Frontal cortex (tissue), 4 donors: ENCODE measurements at places on chromosomes 5 and 9. TPM values are rescaled to one million over a fixed set of nuclear protein-coding genes. Genes with fewer than 3 reads are reported as not detected.

DNA sequence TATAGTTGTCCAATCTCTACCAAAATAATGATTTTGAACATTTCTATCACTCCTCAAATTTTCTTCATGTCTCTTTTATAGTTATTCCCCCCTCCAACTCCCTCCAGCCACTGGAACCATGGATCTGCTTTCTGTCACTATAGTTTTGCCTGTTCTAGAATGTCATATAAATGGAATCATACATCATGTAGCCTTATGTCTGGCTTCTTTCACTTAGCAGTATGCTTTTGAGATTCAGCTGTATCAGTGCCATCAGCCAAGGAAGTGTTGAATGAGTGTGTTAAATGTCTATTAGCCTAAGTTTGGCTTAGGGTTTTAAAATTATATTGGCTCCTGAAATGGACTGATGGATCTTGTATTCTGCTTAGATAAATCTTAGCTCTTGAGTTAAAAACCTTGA, 36.0 kb downstream of the UBE2D2 start:
- DNase-seq, result no peak

TLX3 gene
- total RNA-seq, result not detected

IER5L gene
- total RNA-seq, result 33.8 TPM

SOHLH1 gene
- not detected for total RNA-seq

DNA sequence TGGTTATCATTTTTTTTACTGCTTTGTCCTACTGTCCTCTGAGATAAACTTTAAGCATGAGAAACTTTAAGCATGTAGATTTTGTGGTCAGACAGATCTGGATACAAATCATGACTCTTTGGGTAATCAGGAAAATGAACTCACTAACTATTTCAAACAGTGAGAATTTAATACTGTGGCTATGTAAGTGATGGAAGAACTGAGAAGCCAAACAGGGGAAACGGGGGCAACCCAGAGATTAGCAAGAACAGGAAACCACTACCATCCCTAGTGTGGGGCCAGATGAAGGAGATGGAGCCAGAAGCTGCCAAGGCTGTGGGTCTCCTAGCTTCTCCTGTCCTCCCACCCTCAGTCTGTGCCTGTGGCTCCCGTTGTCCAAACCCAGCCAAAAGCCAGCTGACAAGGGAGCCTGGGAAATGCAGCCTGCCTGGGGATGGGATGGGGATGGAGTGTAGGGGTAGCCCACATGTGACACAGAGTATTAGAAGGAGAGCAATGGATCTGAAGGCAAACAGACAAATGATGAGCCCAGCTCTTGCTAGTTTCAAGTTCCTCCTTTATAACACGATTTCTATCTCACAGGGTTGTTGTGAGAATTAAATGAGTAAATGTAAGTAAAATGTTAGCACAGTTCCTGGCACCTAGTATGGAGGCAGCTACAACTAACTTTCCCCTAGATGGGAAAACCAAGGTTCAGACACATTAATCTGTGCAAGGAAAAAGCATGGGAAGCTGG, 27.7 kb upstream of the CDC23 start:
- no peak for DNase-seq

DNA sequence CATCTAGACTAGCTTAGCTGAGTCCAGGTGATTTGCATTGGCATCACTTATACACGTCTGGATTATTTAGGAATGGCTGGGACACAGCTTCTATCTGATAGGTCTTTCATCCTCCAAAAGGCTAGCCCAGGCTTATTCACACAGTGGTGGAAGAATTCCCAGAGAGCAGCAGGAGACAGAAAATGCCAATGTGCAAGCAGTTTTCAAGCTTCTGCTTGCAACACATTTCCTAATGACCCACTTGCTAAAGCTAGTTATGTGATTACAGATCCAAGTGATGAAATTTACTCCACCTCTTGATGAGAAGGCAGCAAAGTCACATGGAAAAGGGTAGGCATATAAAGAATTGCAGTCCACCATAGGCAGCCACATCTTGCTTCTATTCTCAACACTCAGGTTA, 44.2 kb upstream of the MAST4 start:
- no peak for DNase-seq

GRCh38 chr5:82749461-82749820, 327.8 kb downstream of the TMEM167A start:
- DNase-seq, result no peak

COL23A1 gene
- 0.82 TPM for total RNA-seq

PCDHB16 gene
- 5.3 TPM for total RNA-seq

ADGRD2 gene
- not detected for total RNA-seq

DNA sequence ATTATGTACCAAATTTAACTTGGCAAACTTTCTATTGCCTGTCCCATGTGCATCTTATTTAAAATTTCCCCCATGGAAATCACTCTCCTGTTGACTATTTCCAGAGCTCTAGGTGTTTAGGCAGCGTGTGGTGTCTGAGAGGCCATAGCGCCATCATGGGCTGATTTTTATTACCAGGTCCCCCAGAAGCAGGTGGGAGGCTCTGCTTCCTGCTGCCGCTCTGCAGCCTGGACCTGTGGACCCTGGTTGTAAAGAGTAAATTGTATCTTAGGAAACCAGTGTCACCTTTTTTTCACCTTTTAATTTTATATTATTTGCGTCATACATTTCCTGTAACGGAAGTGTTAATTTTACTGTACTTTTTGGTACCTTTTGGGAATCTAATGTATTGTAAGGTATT, 6.4 kb downstream of the HNRNPAB start:
- DNase-seq, result no peak

GRCh38 chr5:23740029-23740428, 232.6 kb downstream of the PRDM9 start:
- DNase-seq, result no peak

DNA sequence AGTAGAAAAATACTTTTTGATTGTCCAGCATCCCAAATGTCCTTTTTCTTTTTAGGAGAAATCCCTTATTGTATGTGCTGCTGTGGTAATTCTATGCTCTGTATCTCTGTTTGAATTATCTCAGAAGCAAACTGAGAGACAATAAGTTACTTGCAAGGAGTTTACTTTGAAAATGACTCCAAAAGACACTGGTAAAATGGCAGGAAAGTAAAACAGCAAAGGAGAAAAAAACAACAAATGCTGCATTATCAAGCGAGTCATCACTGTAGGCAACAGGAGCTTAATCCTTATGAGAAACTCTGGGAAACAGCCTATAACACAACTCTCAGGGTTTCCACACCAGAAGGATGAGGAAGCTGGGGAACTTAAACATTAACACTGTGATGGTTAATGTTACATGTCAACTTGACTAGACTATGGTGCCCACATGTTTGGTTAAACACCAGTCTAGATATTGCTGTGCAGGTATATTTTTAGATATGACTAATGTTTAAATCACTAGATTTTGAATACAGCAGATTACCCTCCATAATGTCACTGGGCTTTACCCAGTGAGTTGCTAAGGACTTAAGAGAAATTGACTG, 92.6 kb upstream of the GAS1 start:
- no peak for DNase-seq

PPP3R2 gene
- total RNA-seq, result 0.41 TPM

GRCh38 chr5:72245546-72245945, 74.5 kb downstream of the MRPS27 start:
- DNase-seq, result no peak

GRCh38 chr5:72476275-72476674, 30.9 kb downstream of the ZNF366 start:
- DNase-seq, result no peak

GRCh38 chr5:83001796-83002381, 75.3 kb downstream of the TMEM167A start:
- no peak for DNase-seq
